ENCODE measurements at places on chromosomes 12 and 14.

DNA sequence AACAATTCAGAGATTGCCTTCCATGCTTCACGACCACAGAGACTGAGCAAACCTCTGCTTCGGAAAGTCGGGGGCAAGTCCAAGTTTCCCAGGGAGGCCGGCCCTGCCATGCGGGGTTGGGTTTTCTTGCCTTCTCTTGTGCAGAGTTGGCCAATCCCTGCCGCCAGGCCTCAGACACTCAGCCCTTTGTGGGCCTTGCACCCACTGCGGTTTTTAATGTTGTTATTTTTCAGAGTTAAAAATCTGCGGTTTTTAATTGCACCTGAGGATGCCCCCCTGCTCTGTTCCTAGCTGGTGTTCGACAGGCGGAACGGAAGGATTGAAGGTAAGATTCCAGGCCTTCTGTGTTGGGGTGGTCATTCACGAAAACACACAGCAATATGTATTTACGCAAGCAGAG, 108.7 kb downstream of the CALM1 start:
- no peaks in the 10 kb centered on the region for H3K36me3 ChIP-seq
- H3K4me1 ChIP-seq = peaks cover 5% of the 10 kb centered on the region
- no peak overlapping the region for H3K4me3 ChIP-seq
- DNase-seq = no peak

GRCh38 chr14:36315159-36315853, 5.1 kb downstream of the MBIP start:
- no peak overlapping the region for H3K4me3 ChIP-seq
- no peak for DNase-seq
- H3K27me3 ChIP-seq = no peaks in the 10 kb centered on the region
- peaks cover 19% of the 10 kb centered on the region for H3K36me3 ChIP-seq

DNA sequence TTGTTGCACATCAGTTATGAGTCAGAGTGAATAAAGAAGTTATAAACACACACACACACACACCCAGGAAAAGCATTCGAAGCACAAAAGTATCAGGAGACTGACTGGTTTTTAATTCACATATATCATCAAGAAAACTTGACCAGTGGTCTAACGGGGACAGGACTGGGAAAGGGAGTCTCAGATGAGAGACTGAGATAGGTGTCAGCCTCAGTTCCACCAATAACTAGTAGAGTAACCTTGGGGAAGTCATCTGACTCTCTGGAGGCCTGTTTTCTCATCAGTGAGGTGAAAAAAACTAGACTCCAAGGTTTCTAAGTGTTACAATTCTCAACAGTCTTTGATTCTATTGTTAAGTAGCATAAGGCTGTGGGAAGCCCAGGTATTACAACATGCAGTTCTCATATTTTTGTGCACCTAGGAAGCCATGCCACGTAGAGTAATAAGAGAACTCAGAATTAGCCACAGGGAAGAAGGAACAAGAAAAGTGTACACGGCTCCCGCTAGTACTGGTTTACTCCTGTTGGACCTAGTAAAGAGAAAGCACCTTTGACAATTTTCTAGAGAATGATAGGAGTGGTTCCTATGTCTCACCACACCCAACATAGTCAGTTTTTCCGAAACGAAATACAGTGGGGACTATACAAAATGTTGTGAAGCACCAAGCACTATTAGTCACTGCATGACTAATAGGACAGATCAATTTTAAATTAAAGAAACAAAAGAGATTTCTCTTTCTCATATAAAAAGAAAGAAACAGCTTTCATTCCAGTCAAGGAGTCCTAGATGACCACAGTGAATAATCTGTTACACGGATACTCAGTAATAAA, 5.0 kb downstream of the PPTC7 start:
- H3K36me3 ChIP-seq = no peaks in the 10 kb centered on the region
- peak overlapping the region; percentile 1 for H3K4me3 ChIP-seq
- no peak for DNase-seq
- peaks cover 87% of the 10 kb centered on the region for H3K4me1 ChIP-seq
- H3K27ac ChIP-seq = peak overlapping the region; percentile 87

GRCh38 chr14:70670992-70671651, 29.4 kb downstream of the TTC9 start:
- H3K36me3 ChIP-seq = no peaks in the 10 kb centered on the region
- H3K4me3 ChIP-seq = no peak overlapping the region
- DNase-seq = no peak
- no peak overlapping the region for H3K27ac ChIP-seq
- no peaks in the 10 kb centered on the region for H3K4me1 ChIP-seq

GRCh38 chr12:117092511-117092780, 6.8 kb downstream of the TESC start:
- H3K4me3 ChIP-seq = no peak overlapping the region
- DNase-seq = no peak
- no peaks in the 10 kb centered on the region for H3K27me3 ChIP-seq
- no peak overlapping the region for H3K27ac ChIP-seq

- no peaks in the 10 kb centered on the region for H3K36me3 ChIP-seq
Observed at GRCh38 chr14:92417759-92418158, 94.8 kb downstream of the SLC24A4 start.

GRCh38 chr12:105548626-105549025, 218.1 kb downstream of the C12orf75 start:
- no peak overlapping the region for H3K4me3 ChIP-seq
- H3K4me1 ChIP-seq = no peaks in the 10 kb centered on the region
- no peaks in the 10 kb centered on the region for H3K36me3 ChIP-seq

- no peaks in the 10 kb centered on the region for H3K36me3 ChIP-seq
- H3K27ac ChIP-seq = no peak overlapping the region
- no peaks in the 10 kb centered on the region for H3K4me1 ChIP-seq
- H3K4me3 ChIP-seq = no peak overlapping the region
- DNase-seq = no peak
- H3K27me3 ChIP-seq = no peaks in the 10 kb centered on the region
Observed at GRCh38 chr12:108075561-108075960, 53.5 kb upstream of the WSCD2 start.

- DNase-seq = no peak
- peaks cover 13% of the 10 kb centered on the region for H3K4me1 ChIP-seq
- peak overlapping the region; percentile 13 for H3K4me3 ChIP-seq
- H3K27ac ChIP-seq = no peak overlapping the region
- no peaks in the 10 kb centered on the region for H3K36me3 ChIP-seq
Observed at GRCh38 chr14:77158175-77158881, 16.7 kb upstream of the ZDHHC22 start.

GRCh38 chr14:93880021-93880820, 46.9 kb upstream of the FAM181A start:
- H3K27me3 ChIP-seq = no peaks in the 10 kb centered on the region
- peaks cover 12% of the 10 kb centered on the region for H3K4me1 ChIP-seq
- H3K27ac ChIP-seq = peak overlapping the region; percentile 41
- no peaks in the 10 kb centered on the region for H3K36me3 ChIP-seq
- no peak for DNase-seq

- H3K27ac ChIP-seq = no peak overlapping the region
- H3K4me1 ChIP-seq = peaks cover 10% of the 10 kb centered on the region
- H3K4me3 ChIP-seq = no peak overlapping the region
Observed at GRCh38 chr14:96187216-96188031, 17.2 kb upstream of the BDKRB2 start.

Measured in vagina (tissue), 2 donors.